ENCODE measurements at places on chromosomes 16 and 17.

GRCh38 chr16:24328835-24329452, 72.8 kb downstream of the CACNG3 start:
- no peak for DNase-seq

GRCh38 chr16:17037499-17037898, 433.3 kb downstream of the XYLT1 start:
- DNase-seq = no peak

- DNase-seq = no peak
These were observed 44.0 kb downstream of the MYH3 start for GRCh38 chr17:10612957-10613744.

GRCh38 chr16:10228779-10229178, 46.6 kb upstream of the GRIN2A start:
- no peak for DNase-seq

DNA sequence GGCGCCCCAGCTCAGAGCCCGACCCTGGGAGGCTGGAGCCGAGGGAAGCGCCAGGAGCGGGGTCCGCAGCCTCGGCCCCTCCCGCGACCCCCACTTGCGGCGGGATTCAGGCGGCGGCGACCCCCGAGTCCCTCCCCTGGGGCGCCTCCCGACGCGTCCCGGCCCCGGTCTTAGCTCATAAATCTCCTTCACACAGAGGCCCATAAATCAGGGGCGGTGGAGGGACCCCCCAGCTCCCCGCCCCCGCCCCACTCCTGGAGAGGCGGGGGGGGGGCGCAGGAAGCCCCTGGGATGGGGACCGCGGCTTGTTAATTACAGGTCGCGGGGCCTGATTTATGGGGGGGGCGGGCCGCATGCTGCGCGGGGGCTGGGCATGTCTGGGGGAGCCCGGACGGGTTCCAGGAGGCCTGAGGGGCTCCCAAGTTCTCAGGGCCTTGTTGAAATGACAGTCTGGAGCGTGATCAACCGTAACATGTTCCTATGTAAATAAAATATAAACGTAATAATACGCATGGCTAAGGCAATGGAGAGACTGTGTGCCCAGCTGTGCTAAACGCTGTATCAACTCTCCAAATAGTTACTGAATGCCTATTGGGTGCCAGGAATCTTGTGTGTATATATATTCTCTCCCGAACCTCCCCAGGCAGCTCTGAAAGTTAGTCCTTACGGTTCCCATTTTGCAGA, 10.0 kb upstream of the BHLHA9 start:
- no peak for DNase-seq

DNA sequence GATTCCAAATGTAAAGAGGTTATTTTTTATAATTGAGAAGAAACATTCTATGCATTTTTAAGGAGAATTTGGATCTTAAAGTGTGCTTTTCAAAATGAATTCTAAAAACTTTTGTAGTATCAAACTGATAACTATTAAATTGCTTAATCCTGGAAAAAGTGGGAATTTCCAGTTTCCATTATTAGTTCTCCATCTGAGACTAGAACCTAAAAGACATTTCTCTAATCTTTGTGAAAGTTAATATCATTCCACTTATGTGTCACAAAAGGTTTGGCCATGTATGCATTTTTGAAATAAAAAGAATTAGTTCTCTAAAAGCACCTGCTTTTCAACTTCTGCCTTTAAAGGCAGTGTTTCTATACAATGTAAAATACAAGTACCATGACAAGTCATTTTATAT, 155.0 kb downstream of the BCAS3 start:
- DNase-seq = no peak

GRCh38 chr17:16942141-16943031, 29.5 kb downstream of the TNFRSF13B start:
- DNase-seq = no peak

GRCh38 chr17:38460716-38461630, 32.7 kb downstream of the ARHGAP23 start:
- no peak for DNase-seq

- no peak for DNase-seq
These were observed 17.9 kb upstream of the SPN start for GRCh38 chr16:29644973-29645693.

DNA sequence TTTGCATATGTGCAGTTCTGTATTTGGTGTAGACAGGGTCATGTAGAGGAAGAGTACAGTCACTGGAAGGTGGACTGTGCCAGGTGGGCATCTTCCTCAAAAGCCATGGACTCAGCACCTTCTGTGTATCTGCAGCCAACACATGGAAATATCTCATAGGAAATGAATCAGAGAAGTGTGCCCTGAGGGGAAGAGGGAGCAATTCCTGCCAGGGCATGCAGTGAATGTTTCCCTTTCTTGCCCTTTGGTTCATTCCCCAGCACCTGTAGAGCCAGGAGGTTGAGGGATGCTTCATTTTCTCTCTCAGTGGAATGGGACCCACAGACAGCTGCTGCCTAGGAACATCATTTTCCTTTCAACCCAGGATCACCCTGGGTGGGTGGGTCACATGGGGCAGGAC, 146.1 kb upstream of the HSBP1 start:
- no peak for DNase-seq

DNA sequence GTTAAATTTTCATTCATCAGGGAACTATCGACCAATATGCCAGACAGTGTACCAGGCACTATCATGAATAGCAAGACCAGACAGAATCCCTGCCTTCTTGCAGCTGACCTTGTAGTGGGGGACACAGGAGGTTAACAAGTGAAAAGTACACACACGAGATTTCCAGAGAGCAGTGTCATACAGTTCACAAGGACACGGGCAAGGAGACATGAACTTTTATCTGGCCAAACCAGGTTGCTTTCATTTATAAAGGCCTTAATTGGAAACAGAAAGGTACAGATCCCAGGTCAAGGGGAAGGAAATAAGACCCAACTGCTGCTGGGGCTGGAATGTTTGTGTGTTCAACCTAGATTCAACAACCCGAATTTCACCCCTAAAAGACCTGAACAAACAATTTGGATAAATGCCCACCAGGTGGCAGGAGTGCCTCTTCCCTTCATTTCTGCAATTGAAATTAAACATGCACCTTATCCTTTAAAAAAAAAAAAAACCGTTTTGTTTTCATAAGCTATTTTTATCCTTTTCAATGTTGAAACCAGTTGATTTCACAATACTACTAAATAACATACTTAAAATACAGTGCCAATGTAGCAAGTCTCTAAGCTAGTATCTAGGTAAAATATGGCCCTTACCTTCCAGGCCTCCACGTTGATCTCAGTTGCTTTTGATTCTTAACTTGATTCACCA, 65.9 kb downstream of the EMP2 start:
- DNase-seq = no peak

GRCh38 chr17:83100220-83100852, 20.9 kb downstream of the METRNL start:
- no peak for DNase-seq

DNA sequence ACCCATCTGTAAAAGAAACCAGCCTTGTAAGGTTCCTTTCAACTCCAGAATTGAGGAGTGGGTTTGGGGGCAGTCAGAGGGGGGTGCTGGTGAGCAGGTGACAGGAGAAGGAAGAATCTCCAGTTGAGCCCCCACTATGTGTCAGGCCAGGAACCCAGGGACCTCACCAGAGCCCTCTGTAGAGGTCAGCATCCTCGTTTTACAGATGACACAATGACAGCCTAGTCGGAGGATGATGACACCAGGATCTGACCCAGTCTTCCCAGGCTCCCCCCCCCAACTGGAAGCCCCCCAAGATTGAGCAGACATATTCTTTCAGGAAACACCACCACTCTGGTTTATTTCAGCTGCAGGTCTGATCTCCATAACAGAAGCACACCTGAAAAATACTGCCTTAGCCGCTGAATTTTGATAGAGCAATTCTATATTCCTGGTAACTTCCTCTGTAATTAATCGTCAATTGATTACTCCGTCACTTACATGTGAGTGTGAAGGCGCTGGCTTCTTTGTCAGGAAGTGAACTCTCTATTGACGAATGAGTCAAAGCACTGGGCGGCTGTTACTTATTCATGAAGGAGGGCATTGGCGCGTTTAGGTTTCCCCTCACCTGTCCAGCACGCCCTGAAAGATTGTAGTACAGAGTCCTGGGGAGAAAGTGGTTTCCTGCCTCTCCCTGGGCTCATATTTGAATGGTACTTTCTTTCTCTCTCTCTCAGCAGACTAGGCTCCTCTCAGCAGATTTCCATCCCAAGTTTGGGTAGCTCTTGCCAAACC, 21.2 kb downstream of the SOCS3 start:
- no peak for DNase-seq

DNA sequence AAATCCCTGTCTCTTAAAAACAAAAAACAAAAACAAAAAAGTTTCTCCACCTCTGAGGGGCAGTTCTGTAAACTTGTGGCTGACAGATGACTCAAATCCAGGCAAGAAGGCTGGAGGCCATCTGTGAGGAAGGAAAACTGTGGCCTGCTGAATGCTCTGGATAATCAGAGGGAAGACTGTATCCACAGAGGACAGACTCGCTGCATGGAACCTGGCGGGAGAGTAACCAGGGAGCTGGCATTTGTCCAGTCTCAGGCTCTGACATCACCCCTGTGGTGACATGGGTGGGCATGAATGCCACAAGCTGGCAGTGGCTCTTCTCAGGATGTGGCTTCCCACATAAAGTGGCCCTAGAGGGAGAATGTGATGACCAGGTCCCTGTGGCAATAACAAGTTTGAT, 2.8 kb upstream of the KSR1 start:
- no peak for DNase-seq

- DNase-seq = no peak
These were observed 33.1 kb downstream of the MEAK7 start for GRCh38 chr16:84471316-84471715.

- no peak for DNase-seq
These were observed 148.8 kb upstream of the CORO6 start for GRCh38 chr17:29771546-29771945.

- peak; percentile 73 for DNase-seq
These were observed 6.7 kb downstream of the RHBDF1 start for GRCh38 chr16:65745-66144.

DNA sequence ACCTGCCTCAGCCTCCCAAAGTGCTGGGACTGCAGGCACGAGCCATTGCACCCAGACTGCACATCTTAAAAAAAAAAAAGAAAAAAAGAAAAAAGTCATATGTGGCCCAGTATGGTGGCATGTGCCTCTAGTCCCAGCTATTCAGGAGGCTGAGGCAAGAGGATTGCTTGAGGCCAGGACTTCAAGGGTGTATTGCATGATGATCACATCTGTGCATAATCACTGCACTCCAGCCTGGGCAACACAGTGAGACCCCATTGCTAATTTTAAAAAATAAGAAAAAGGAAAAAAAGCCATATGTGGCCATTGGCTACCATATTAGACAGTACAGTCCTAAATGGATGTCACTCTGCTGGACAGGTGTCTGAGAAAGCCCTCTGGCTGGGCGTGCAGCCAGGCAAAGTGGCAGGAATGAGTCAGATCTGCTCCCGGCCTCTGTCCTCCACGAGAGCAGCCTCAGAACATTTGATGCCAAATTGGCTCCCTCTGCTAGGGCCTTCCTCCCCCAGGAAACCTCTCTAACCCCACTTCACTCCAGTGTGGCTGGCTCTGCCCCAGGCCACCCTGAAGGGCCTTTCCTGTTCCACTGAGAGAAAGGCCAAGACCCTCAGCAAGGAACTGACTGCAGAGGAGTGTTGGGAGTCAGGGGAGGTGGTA, 14.7 kb downstream of the CA7 start:
- DNase-seq = peak; percentile 42

GRCh38 chr17:81865733-81866439, 5.3 kb downstream of the ARHGDIA start:
- DNase-seq = peak; percentile 75

DNA sequence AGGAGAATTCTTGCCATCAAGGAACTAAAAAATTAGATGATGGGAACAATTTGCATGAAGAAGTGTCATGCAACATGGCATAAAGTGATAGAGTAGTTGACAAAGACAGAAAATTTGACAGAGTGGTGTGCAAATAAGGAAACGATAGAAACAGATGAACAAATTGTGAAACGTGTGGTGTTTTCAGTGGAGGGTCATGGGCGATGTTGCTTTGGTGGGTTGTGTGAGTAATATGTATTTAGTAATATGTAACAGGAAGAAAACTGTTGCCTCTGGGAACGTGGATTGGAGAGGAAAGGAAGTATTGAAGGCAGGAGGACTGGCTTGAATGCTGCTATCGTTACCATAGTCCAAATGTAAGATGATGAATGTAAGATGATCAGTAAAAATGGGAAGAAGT, 3.6 kb downstream of the COX10 start:
- DNase-seq = no peak

DNA sequence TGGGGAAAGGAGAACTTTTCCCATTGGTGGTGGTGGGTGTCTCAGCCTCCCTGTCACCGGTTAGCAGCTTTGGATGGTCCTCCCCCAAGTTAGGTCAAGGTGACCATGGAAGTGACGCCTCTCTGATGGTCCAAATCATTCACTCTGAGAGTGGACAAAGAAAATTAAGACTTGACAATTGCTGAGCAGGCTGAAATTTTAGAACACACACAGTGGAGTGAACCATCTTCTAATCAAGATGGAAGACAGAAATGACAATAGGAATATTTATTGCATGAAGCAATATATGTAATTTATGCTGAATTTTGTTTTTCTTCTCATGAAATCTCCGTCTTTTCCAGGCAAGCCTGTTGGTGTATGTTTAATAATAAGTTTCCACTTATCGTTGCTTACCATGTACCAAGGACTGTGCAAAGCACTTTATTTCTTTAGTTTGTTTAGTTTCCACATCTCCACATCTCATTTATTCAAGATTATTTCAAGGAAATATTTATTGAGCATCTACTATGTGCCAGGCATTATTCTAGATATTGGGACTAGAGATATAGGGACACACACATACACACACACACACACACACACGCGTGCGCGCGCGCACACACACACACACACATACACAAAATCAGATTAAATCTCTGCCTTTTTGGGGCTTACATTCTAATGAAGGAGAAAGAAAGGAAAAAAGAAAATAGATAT, 44.0 kb upstream of the TAC4 start:
- DNase-seq = no peak

DNA sequence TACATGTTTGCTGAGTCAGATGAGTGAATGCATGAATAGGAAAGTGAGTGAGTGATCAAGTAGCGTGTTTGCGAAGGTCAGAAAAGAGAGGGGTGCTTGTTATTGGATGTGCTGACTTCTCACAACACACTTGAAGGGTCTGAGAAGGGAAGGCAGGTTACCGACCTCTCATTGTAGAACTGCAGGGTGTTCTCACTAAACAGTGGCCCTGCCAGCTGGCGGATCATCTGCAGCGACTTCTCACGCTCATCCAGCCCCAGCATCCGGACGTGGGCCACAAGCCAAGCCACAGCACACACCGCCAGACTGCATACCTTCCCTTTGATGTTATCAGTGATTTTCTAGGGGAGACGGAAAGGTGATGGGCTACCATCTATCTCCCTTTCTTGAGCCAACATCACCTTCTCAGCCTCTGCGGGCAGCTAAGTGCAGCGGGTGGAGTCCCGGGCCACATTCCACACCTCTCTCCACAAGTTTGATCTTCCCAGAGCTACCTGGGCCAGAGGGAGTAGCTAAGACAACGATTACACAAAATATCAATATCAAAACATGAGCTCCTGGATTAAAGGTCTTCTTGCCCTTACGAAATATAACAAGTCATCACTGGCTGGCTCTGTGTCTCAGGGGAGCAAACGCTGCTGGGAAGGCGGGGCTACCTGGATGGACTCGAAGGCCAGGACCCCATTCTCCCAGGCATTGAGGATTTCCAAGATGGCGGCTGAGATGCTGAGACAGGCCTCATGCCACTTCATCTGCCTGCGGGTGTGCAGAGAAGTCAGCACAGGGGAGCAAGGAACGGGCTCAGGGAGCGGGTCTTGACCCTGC, 11.0 kb downstream of the CSF3 start:
- DNase-seq = peak; percentile 83

GRCh38 chr16:50269061-50269705, 2.8 kb downstream of the ADCY7 start:
- peak; percentile 60 for DNase-seq

- DNase-seq = peak; percentile 78
These were observed at the start of gene TUBB3 for GRCh38 chr16:89922884-89923639. Gene TUBB3, plus strand, starts transcription at chr16:89923342. Its CDS starts 60 bp downstream, at chr16:89923402.
